ENCODE measurements at places on chromosomes 5 and 9.

DNA sequence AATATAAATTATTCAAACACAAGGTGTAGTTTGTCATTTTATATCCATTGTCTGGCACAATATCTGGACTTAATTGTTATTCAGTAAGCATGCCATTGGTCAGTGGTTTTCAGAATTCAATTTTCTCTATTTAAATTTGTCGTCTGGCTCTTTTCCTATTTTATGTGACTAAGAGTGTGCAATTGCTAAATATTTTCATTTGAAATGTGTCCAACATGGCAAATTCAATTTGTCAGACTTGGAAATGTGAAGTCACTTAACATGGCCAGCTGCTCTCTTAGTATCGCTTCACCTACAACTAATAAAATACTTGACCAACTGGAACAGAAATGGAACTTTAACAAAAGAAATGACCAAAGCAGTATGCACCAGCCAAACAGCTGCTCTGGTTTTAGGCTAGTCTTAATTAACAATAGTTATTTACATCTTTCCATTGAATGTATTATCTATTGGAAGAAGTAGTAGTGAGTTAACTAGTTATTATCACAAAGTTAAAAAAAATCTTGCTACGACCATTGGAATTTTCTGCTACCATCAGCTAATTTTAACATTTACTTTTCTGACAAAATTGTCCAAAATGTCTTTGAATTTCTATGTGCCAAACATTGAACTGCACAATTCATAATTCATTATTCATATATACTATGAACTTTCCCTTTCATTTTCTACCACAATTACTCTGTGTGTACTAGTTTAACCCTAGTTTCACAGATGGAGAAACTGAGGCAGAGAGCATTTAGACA is 720.7 kb upstream of the FAM174A start:
- no peak for DNase-seq

DNA sequence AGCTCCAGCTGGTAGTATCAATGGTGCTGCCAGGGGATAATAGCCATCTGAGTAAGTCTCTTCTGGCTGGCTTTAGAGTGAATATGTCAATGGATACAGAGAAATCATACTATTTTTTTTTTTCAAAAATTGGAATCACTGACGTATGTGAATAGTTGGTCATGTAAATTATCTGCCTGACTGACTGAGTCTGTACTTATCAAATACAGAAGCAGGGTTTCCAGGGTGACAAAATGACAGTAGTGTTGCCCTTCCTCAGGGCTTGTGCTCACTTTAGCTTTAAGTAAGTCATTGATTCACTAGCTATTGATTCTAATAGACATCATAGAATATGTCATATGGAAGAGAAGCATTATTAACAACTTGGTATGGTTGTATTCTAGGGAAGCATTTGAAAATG is 126.0 kb upstream of the C6 start:
- no peak for DNase-seq

DNA sequence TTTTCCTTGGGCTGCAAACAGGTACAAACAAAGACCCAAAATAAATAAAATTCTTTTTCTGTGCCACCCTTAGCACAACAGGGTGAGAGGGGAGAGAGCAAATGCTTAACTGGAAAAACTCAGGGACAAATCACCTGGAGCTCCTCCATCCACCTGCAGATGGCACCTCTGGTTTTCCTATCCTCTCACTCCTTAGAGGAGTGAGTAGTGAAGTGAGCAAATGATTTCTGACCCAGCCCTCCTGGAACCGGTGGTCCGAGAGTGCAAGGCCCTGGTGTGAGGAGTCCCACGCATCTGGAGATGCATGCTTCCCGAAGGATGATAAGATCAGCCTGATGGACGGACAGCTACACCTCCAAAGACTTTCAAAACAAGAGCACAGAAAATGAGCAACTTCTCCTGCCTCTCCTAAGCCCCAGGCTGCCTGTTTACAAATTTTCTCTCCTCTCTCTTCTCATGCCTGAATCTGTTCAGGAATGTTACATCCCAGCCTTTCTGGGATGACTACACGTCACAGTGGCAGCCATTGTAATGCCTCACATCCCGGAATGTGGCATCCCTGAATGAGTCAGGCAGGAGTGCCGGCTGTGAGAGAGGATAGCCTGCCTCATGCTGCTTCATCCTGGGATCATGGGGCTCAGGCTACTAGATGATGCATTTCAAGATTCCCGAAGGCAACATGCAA is 86.4 kb downstream of the ADRB2 start:
- no peak for DNase-seq

- no peak for DNase-seq
Measured at GRCh38 chr9:120137186-120137840, 442.7 kb downstream of the CDK5RAP2 start.

GRCh38 chr9:23278561-23278960 is 547.5 kb downstream of the ELAVL2 start:
- DNase-seq = no peak

- DNase-seq = no peak
Measured at GRCh38 chr5:82684659-82685058, 392.5 kb downstream of the TMEM167A start.

GRCh38 chr5:95731571-95732554 is 727 bp downstream of the RHOBTB3 start:
- DNase-seq = peak; percentile 69

- DNase-seq = peak; percentile 55
Measured at GRCh38 chr9:105007143-105007542, 79.2 kb upstream of the ABCA1 start.

DNA sequence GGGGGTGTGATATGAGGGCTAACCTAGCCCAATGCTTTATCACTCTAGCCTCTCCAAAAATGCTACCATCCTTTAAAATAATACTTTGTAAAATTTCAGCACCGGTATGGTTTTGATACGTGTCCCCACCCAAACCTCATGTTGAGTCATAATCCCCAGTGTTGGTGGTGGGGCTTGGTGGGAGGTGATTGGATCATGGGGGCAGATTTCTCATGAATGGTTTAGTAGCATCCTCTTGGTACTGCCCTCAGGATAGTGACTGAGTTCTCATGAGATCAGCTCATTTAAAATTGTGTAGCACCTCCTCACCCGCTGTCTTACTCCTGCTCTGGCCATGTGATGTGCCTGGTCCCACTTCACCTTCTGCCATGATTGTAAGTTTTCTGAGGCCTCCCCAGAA is 35.0 kb upstream of the ANKH start:
- DNase-seq = no peak

DNA sequence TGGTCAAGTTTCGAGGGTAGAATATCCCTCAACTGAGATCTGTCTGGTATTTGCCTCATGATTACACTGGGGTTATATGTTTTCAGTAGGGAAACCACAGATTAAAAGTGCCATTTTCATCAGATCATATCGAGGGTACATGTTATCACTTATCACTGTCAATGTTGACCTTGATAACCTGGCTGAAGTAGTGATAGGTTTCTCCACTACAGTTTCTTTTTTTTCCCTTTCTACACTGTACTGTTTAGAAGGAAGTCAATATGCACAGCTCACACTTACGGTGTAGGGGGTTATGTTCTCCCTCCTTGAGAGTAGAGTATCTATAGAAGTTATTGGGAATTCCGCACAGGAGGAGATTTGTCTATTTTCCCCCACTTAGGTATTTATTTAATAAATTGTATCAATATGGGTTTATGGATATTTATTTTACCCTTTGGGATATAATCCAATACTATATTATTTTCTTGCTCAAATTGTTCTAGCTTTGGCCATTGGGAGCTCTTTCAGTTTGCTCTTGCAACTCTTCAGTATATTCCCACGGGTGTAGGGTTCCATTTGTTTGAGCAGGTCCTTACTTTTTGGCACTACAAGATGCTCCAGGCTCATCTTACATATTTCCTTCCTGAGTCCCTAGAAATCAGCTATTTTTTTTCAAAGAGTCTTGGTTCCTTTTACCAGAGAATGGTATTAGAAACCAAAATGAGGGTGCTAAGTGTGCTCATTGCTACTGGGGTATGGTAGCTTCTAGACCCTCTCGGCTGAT is 444.5 kb downstream of the RAB3C start:
- DNase-seq = no peak

GRCh38 chr9:133073086-133074014 is 11.6 kb downstream of the CEL start:
- DNase-seq = no peak

DNA sequence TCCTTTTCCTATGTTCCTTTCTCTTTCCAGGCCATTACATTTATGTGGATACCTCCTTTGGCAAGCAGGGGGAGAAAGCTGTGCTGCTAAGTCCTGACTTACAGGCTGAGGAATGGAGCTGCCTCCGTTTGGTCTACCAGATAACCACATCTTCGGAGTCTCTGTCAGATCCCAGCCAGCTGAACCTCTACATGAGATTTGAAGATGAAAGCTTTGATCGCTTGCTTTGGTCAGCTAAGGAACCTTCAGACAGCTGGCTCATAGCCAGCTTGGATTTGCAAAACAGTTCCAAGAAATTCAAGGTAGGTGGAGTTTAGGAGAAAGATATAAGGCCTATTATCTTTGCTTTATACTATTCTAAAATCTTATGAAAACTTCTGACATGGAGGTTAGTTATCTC is 64.5 kb downstream of the MAMDC2 start:
- DNase-seq = no peak

DNA sequence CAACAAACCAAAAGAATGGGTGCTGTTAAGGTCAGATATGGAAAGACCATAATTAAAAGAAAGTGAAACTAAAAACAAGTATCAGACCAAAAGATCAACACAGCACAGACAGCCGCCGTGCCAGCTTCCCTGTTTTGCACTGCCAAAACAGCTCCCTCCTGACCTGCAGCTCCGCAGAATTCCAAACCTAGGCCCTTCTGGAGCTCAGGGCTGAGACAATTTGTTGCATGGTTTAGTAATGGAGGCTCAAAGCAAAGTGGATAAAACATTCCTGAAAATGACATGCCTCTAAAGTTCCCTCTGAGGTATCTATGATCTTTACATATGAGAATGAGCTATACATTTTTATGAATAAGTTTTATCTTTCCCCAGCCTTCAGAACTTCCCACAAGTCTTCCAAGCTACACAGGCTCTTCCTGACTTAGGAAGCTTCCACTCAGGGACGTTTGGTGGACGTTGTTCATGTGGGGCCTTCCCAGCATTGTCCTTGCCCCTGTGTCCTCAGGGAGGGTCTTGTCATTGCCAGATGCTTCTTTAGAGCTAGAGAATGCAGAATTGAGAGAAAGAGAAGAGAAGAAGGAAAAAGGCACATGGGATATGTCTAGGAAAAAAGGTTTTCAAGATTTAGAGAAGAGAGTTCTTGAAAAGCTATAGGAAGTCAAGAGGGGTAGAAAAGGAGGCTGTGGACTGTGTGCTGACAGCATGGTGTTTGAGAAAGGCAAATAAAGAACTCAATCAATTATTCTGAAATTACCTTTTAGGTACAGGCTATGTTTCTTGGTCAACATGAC is 28.4 kb upstream of the SSBP2 start:
- peak; percentile 84 for DNase-seq

DNA sequence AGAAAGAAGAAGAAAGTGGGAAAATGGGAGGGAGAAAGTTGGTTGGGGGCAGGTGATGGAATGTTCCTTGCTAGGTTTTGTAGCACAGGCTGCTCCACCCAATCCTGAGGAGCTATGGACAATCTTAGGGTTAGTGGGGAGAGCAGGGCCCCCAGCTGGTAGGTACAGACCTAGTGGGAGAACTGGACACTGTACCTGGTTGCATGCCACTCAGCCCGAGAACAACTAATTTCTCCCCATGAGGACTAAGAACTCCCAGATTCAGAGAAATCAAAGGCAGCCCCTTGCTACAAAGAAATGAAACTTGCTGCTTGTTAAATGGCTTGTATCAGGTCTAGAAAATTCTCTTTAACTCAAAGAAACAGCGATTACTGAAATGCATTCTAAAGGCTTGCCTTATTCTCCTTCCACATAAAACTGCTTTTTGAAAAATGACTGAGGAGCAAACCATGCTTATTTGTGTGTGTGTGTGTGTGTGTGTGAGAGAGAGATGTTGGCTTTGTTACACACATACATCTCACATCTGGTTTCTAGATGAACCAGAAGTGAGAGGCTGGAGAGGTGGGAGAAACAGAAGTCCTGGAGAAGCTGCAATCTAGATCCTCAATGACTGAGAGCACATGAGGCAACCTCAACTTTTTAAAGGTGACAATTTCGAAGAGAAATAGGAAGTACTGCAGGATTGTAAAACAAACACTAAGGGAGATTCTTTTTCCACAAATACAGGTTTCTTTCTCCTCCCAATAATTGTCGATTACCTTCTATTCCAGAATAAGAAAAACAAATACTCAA is 28.9 kb downstream of the FYB1 start:
- DNase-seq = no peak

GRCh38 chr9:113580041-113580953 is 116.8 kb downstream of the RGS3 start:
- peak; percentile 98 for DNase-seq

- peak; percentile 95 for DNase-seq
Measured at GRCh38 chr9:133356391-133357091, at the start of the genes SURF1 and SURF2. Gene SURF1, minus strand, starts transcription at chr9:133356487. Its CDS starts 34 bp downstream, at chr9:133356453. Gene SURF2, plus strand, starts transcription at chr9:133356550. Its CDS starts 43 bp downstream, at chr9:133356593.

DNA sequence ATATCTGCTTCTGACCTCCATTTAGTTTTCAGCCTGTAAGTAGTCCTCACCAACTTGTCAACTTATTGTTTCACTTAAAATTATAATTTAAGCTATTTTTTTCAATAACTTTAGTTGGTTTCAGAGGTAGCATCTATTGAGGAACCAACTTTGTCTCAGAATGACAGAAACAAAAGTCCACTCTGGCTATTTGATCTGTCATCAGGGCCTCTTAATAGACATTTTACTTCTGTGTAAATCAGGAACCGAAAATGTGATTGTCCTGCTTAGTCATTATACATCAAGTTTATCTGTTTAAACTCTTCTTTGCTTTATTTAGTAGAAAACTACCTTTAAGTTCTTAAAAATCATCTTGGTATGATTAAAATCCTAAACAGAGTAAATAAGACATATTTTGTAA is 820.8 kb upstream of the EDIL3 start:
- DNase-seq = no peak

DNA sequence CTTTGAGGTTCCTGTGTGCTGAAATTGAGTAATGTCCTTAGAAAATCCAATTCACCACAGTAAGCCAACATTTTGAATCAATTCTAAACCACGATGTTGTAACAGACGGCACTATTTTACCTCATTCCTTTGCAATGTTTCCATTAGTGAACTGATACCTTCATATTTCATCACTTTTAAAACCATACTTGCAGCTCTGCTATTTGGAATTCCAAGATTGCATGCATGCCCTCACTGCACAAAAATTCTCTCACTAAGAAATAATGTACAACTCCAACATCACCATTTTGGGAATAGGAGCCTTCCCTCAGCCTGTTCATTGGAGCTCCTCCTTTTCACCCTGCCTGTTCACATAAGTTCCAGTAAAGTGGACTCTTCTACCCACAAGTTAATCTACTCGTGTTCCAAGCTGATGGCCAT is 74.8 kb upstream of the TGFBR1 start:
- DNase-seq = no peak

- no peak for DNase-seq
Measured at GRCh38 chr5:56228631-56229030, 4.5 kb downstream of the ANKRD55 start.

GRCh38 chr5:31021181-31021624 is 172.3 kb upstream of the CDH6 start:
- DNase-seq = no peak

GRCh38 chr5:74408150-74409043 is 232.1 kb downstream of the ENC1 start:
- DNase-seq = no peak

All from lower lobe of right lung (tissue), 2 donors.